Activated CD4-positive, alpha-beta T cell treated with anti-CD3 and anti-CD28 coated beads for 36 hours (primary cell): ENCODE measurements at places on chromosomes 1 and 21. TPM values are rescaled to one million over a fixed set of nuclear protein-coding genes. Genes with fewer than 3 reads are reported as not detected.

KLHDC7A gene
- total RNA-seq: not detected

FMO1 gene
- total RNA-seq: not detected

PRKAA2 gene
- not detected for total RNA-seq

SEMA4A gene
- total RNA-seq: 64.5 TPM

UAP1 gene
- 34.8 TPM for total RNA-seq

KCNT2 gene
- total RNA-seq: 0.05 TPM

MATN1 gene
- 0.32 TPM for total RNA-seq
